Activated naive CD4-positive, alpha-beta T cell treated with Interleukin-2 at 50 U/mL for 16 hours (primary cell): ENCODE measurements at places on chromosomes 6 and 20.

DNA sequence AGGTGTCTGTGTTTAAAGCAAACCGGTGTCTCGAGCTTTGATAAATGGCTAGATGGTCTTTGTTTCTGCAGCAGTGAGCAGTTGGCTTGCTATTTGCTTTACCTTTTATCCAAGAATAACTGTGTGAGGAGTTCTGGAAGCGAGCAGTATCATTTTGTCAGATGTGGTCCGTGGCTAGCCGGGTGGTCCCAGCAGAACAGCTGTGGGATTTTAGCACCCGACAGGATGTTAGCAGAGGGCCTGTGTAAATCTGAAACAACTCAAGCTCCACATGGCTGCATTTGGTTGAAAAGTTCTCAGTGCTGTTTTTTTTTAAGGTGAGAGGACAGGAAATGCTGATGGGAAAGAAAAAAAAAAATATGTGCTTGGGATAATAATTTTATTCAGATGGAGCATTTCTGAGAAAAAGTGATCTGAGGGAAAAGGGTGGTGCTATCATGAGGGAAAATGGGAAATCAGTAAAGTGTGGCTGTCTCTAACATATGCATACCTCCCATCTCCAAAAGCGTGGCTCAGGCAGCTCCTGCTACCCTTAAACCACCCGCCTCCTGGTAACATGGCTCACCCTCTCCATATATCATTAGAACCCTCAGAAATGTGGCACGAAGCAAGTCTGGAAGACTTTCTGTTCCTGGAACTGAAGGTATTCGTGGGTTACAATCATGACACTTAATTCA is 215.4 kb downstream of the TSHZ2 start:
- no peak for DNase-seq

GRCh38 chr6:169283924-169284323 is 30.3 kb upstream of the THBS2 start:
- DNase-seq: no peak

- DNase-seq: no peak
Observed at GRCh38 chr6:121849477-121849876, 414.0 kb downstream of the GJA1 start.

DNA sequence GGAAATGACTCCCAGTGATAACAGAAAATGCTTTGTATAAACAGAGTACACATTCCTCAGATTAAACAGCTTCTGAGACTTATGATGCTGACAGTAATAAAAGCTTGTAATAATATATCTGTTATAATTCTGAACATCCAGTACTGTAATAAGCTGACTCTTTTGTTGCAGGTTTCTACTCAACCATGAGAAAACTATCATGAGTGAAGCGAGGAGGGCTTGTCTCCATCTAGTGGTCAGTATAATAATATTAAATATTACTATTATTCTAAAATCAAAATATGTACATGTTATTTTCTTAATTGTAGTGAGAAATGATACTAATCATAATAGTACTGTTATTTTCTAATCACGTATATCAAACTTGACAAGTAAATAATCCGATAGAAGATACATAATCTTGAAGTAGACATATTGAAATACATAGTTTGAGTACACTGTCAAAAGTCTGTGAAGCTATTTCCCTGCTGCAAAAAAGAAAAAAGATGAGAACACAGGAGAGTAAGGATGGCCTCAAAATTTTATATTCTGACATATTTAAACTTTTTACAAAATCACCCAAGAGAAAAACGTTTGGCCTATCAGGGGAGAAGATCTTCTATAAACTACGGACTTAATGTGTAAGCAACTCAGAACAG is 183.1 kb downstream of the MOXD1 start:
- DNase-seq: no peak

DNA sequence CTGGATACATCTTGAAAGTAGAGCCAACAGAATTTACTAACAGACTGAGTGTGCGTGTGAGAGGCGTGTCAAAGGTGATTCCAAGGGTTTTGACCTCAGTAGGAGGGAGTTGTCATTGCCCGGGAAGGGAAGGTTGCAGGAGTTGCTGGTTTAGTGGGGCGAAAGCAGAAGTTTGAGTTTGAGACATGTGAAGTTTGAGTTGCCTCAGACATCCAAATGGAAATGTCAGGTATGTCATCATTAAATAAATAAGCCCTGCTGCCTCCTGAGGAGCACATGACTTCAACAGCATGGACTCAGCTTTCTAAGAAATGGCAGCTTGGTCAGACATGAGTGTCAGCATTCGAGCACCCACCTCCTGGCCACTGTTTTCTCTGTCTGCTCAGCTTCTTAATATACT is 26.6 kb upstream of the TGM2 start:
- no peak for DNase-seq
